ENCODE measurements at places on chromosomes 5 and 9. TPM values are rescaled to one million over a fixed set of nuclear protein-coding genes. Genes with fewer than 3 reads are reported as not detected.

- no peak overlapping the region for H3K27ac ChIP-seq
- H3K4me1 ChIP-seq: peaks cover 38% of the 10 kb centered on the region
- no peaks in the 10 kb centered on the region for H3K27me3 ChIP-seq
These were observed 78.6 kb downstream of the SERINC5 start for GRCh38 chr5:80177236-80177635.

GRCh38 chr5:178418471-178419010 lies 171.7 kb downstream of the COL23A1 start:
- no peak for DNase-seq
- H3K27ac ChIP-seq: no peak overlapping the region
- H3K27me3 ChIP-seq: peaks cover 7% of the 10 kb centered on the region
- no peaks in the 10 kb centered on the region for H3K4me1 ChIP-seq

DNA sequence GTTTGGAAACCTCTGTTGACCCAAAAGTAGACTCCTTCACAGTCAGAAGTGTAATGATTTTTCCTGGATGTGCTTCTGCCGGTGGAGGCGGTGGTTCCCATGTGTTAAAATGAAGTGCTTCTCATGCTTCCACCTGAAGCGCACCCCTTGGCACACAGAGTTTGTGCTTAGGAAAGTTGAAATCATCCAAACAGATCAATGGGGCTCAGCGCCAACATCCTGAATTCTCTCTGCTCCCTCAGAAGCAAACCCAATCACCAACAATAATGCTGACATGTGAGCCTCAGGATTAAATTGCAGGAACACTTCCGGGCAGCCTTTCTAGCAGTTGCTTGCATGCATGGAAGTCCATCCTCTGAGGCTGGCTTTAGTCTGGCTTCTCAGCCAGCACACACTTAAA lies 71.0 kb downstream of the MED10 start:
- no peaks in the 10 kb centered on the region for H3K36me3 ChIP-seq
- H3K27ac ChIP-seq: no peak overlapping the region
- H3K4me1 ChIP-seq: no peaks in the 10 kb centered on the region

Gene FBN2
- not detected for total RNA-seq

DNA sequence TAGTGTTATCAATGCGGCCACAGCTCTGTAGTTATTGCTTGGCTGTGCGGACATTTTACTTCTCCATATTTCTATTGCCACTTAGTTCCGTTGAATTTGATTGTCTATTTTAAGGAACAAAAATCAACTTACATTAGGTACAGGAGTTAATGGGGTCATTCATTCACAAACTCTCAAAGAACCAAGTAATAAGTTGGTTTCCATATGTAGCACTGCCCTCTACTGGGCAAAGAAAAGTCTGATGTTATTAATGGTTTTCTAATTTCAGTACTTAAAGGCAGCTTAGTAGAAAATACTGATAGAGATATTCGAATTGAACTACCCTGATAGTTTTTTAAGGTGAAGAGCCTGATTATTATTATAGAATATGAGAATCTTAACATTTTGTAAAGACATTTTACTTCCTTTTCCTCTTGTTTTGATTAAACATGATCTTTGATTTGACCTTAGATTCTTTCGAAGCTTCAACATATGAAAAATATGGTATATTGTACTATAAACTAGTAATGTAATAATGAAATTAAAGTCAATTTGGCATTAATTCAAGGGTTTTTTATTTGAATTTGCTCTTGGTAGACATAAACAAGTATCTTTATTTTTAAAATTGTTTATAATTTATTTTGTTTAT lies 119.5 kb upstream of the CTNND2 start:
- no peak overlapping the region for H3K27ac ChIP-seq
- no peak overlapping the region for H3K4me3 ChIP-seq
- no peaks in the 10 kb centered on the region for H3K4me1 ChIP-seq
- H3K36me3 ChIP-seq: no peaks in the 10 kb centered on the region

DNA sequence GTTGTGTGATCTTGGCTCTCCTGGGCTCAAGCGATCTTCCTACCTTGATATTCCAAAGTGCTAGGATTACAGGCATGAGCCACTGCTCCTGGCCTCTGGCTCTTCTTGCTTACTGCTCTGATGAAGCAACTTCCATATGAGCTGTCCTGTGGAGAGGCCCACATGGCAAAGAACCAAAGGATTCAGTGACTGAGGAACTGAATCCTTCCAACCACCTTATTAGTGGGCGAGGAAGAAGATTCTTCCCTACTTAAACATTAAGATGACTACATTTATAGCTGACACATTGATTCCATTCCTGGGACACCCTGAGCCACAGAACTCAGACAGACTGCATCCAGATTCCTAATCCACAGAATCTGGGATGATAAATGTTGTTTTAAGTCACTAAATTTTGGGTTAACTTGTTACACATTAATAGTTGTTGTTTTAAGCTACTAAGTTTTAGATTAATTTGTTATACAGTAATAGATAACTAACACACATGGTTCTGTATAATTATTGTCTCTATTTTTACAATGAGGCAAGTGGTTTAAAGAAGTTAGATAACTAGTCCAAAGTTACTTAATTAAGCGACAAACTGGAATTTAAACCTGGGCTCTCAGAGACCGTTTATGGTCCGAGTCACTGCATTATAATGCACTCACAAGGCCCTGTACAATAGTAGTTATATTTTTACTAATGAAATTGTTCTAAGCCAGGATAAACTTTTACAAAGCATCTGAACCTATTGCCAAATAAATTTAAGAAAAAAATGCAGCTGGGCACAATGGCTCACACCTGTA lies 16.7 kb upstream of the SLCO4C1 start:
- no peak overlapping the region for H3K27ac ChIP-seq

- H3K27ac ChIP-seq: no peak overlapping the region
- no peaks in the 10 kb centered on the region for H3K4me1 ChIP-seq
- H3K4me3 ChIP-seq: no peak overlapping the region
- H3K36me3 ChIP-seq: no peaks in the 10 kb centered on the region
- no peak for DNase-seq
- H3K27me3 ChIP-seq: no peaks in the 10 kb centered on the region
These were observed 487.9 kb upstream of the DAP start for GRCh38 chr5:11248966-11249365.

GRCh38 chr5:13998254-13998653 lies 53.8 kb upstream of the DNAH5 start:
- no peaks in the 10 kb centered on the region for H3K36me3 ChIP-seq
- no peak overlapping the region for H3K27ac ChIP-seq
- no peak for DNase-seq
- no peaks in the 10 kb centered on the region for H3K4me1 ChIP-seq
- H3K27me3 ChIP-seq: peaks cover 3% of the 10 kb centered on the region

Gene SLIT3
- 1.1 TPM for total RNA-seq

Gene CDX1
- not detected for total RNA-seq

Gene GABRA1
- not detected for total RNA-seq

DNA sequence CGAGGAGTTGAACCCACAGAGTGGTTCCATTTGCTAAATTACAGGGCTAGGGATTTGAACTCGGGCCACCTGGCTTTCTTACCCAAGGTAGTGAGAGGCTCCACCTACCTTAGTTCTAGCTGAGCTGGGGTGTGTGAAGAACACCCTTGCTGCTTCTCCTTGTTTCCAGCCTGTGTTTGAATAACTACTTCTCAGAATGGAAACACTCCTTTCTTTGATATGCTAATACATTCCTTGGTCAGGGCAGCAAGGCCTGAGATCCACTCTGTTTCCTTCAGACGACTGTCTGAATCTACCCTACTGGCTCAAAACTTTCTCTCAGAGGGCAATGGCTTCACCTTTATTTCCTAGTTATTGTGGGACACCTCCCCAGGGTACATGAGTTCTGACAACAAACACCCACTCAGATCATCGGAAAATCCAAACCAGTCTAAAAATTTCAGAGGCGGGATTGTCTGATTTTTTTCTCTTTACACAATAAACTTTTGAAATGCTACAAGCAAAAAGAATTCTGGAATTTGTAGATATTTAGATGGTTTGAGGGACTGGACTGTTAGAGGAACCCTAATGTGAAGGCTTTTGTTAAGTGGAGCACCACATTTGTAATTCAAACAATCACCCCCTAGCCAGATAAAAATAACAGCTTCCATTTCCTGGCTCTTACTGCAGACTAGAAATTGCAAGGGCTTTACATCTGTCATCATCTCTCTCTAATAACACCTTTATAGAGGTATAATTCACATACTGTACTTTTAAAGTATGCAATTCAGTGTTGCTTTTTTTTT lies 4.0 kb upstream of the ATP6V1G1 start:
- no peak for DNase-seq
- peaks cover 11% of the 10 kb centered on the region for H3K4me1 ChIP-seq
- no peak overlapping the region for H3K27ac ChIP-seq
- peaks cover 9% of the 10 kb centered on the region for H3K36me3 ChIP-seq
- peaks cover 7% of the 10 kb centered on the region for H3K27me3 ChIP-seq
- no peak overlapping the region for H3K4me3 ChIP-seq

- peaks cover 14% of the 10 kb centered on the region for H3K4me1 ChIP-seq
- no peaks in the 10 kb centered on the region for H3K36me3 ChIP-seq
- no peak overlapping the region for H3K4me3 ChIP-seq
- peak; percentile 69 for DNase-seq
- no peak overlapping the region for H3K27ac ChIP-seq
These were observed 6.7 kb upstream of the SFXN1 start for GRCh38 chr5:175471628-175472027.

Gene KCNMB1
- total RNA-seq: not detected

Gene NUTM2G
- total RNA-seq: not detected

Gene WDR38
- total RNA-seq: not detected

GRCh38 chr5:143165049-143165880 lies 238.2 kb downstream of the NR3C1 start:
- no peak overlapping the region for H3K4me3 ChIP-seq
- H3K27me3 ChIP-seq: no peaks in the 10 kb centered on the region
- no peak for DNase-seq
- H3K36me3 ChIP-seq: peaks cover 5% of the 10 kb centered on the region

DNA sequence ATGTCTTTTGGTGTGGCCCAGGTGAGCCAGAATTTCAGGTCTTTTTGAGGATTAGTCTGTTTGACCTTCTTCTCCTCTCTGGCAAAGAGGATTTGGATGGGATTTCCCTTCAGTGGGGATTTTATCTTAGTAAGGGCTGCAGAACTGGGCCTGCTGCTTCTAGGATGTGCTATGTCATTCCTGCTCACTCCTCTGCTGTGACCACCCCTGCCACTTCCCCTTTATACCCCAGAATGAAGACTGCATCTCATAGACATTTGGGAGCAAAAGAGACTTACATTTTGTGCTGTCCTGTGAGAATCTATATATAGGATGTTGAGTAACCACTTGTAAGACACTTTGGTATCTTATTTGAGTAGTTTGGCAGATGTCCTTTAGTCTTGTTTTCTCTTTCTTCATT lies 76.2 kb downstream of the ARHGAP26 start:
- H3K4me3 ChIP-seq: no peak overlapping the region
- H3K27me3 ChIP-seq: no peaks in the 10 kb centered on the region
- no peak for DNase-seq
- H3K27ac ChIP-seq: peak overlapping the region; percentile 6
- peaks cover 34% of the 10 kb centered on the region for H3K4me1 ChIP-seq
